Activated CD8-positive, alpha-beta memory T cell treated with anti-CD3 and anti-CD28 coated beads for 48 hours (primary cell): ENCODE measurements at places on chromosomes 5 and 9.

DNA sequence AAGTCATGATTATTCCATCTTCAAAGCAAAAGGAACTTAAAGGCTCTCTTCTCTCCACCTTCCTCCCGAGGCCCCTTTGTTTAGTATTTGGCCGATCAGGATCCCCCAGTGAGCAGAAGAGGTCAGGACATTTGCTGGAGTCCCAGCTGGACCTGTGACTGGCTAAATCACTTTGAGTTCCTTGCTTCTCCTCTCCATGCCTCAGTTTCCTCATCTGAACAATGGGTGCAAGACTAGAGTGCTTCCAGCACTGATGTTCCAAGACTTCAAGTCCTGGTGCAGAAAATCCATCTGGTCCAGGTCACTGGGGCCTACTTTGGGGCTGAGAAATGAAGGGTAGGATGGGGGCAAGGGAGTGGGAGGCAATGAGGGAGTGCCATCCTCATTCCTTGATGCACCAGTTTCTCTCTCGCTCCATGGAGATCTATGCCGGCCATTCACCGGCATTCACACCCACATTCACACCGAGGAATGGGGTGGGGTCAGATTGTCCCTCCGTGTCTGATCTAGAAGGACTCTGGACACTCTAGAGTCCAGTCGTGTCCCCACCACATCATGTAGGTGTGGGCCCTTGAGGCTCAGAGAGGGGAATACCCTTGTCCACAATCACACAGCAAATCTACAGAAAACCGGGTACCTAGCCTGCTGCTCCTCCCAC lies 38.7 kb upstream of the IL17B start:
- DNase-seq, result no peak

- DNase-seq, result no peak
Observed at GRCh38 chr9:125683486-125683885, 23.5 kb downstream of the MAPKAP1 start.

DNA sequence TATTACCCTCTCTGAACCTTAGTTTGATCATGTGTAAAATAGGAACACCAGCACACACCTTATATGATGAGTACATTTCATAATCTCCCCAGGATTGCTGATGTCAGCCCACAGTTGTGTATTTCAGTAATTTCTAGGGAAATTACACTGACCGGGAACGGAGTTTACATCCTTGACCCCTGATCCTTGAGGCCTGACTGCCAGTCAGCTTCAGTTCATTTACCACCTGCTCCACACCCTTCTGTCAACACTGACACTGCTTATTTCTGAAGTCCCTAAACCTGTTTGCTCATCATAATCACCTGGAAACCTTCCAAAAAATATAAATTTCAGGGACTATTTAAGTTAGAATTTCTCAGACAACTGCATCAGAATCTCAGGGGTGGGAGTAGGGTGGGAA lies 55.3 kb downstream of the ZNF622 start:
- no peak for DNase-seq

DNA sequence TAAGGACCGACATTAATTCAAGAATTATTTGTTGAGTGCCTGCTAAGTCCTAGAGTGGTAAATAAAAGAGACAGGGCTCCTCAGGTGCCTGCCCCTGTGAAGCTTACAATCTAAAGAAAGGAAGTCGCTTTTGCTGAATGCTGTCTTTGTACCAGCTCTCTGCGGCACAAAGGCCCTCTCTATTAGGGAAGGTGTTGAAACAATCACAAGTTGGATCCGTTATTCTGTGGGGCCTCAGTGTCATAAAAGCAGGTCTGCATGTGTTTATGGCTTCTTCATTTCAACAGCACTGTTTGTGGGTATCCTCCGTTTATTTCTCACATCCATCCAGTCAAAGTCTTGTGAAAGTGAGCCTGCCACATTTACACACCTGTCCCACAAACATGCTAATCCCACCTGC lies 7.0 kb upstream of the MVB12B start:
- no peak for DNase-seq

- DNase-seq, result no peak
Observed at GRCh38 chr9:86718388-86719049, 228.8 kb downstream of the GAS1 start.

- DNase-seq, result no peak
Observed at GRCh38 chr5:148125641-148126040, 42.7 kb upstream of the SPINK14 start.
